ENCODE measurements at places on chromosomes 1 and 21. TPM values are rescaled to one million over a fixed set of nuclear protein-coding genes. Genes with fewer than 3 reads are reported as not detected.
A peak's percentile ranks its signal among the peaks of the same experiment; 100 is the strongest.

The LIPI gene
- not detected for total RNA-seq

DNA sequence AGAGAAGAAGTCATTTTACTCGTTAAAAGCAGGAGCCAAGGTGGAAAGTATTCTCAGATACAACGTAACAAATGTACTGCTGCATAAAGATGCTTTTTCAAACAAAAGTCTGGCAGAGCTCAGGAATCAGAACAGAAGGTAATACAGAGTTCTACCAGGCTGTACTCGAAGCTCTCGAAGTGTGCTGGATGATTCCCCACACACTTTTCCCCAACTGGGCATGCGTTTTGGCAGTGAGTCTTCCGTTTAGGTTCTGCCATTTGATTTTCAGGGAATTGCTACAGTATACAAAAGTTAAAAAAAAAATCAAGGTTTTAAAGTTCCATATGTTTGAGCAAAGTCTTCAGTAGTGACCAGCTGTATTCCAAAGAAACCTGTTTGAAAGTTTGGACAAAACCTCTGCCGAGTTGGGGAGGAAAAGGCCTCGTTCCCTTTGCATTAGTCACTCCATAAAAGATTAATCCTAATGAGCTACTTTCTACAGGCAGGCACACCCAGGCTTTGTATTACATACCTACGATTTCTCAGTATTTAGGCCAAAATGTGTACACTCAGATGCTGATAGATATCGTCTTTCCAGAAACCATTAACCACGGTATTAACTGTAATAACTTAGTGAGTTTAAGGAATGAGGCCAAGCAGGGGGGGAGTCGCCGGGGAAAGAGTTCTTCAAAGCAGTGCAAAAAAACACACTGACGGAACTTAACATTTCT is 477.1 kb downstream of the LMO4 start:
- peak; percentile 60 for DNase-seq

GRCh38 chr1:155322571-155322952 is 1.9 kb downstream of the RUSC1 start:
- DNase-seq = peak; percentile 44

GRCh38 chr1:65278376-65279069 is 30.8 kb upstream of the DNAJC6 start:
- DNase-seq = no peak

The GPR25 gene
- not detected for total RNA-seq

- DNase-seq = no peak
These were observed 33.2 kb downstream of the RHOU start for GRCh38 chr1:228768355-228769000.

DNA sequence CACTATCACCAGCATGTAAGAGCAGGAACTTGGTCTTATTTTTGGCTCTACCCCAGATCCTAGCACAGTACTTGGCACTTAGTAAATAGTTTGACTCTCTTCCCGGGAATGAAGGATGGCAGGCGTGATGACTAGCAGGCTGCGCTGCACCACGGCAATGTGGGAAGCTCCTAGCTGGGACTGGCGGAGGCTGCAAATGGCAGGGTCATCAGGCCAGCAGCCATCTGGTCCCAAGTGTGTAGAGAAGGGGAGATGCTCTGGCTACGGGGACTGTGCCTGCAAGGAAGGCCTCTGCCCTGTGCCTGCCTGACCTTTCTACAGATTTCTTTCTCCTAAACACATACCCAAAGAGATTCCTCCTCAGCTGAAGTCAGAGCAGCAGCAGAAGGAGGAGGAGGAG is 95.0 kb downstream of the KCND3 start:
- DNase-seq = no peak

The IFNLR1 gene
- total RNA-seq = not detected

GRCh38 chr21:28375708-28376385 is 616.8 kb downstream of the LTN1 start:
- no peak for DNase-seq

DNA sequence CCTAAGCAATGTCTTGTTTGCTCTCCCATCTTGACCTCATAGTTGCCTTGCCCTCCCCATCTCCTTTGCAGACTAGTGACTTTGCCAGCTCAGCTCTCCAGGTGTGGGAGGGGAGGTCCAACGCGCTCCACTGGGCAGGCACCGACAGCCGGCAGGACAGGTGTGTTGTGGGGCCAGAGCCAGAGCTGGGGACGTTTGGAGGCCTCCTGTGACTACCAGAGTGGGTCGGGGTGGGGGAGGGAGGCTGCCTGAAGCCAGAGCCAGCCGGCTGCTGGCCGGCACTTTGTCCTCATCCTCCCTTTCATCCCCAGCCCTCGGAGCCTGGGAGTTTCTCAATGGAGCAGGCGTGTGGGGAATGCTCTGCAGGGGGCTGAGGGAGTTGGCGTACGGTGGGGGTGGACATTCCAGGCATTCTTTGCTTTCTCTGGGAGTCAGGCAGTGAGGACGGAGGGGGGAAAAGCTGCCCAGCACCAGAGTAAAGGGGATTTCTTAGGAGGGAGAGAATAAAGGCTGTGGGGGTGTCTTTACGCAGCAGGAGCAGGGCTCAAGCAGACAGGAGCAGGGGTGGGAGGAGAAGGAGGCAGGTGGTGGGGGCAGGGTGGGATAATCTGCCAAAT is 20.2 kb downstream of the NUAK2 start:
- DNase-seq = peak; percentile 86
